ENCODE measurements at places on chromosomes 2 and 18.

DNA sequence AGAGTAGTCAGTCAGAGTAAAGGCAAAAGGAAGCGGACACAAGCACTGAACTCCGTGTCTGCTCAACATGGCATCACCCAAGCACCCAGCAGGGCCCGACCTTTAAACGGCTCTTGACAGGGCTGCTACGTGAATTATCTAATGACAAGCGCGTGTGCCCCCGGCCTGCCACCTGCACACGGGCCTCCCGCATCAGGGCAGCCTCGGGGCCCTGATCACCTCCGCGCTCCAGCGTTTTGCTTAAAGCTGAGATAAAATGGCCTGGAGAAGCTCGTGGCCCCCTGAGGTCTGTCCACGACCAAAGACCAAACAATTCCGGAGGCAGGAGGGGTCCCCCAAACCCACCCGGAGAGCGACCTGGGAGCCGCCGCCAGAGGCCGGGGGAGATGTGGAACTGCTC is 376 bp downstream of the NDUFA10 start:
- DNase-seq = no peak

- DNase-seq = no peak
These were observed 381.3 kb upstream of the SPRED2 start for GRCh38 chr2:65813631-65814173.

- DNase-seq = no peak
These were observed 62.9 kb downstream of the FHOD3 start for GRCh38 chr18:36360256-36360909.

DNA sequence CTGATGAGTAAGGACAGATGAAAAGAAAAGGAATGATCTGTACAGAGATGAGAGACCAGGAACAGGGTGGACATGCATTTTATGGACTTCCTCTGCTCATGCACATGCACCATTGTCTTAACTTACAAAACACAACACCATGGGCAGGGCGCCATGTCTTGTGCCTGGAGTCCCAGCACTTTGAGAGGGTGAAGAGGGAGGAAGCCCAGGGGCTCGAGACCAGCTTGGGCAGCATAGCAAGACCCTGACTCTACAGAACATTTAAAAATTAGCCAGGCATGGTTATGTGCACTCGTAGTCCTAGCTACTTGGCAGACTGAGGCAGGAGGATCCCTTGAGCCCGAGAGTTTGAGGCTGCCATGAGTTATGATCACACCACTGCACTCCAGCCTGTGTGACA is 86.9 kb downstream of the ZFP36L2 start:
- no peak for DNase-seq

GRCh38 chr2:235105821-235106359 is 154.1 kb downstream of the SH3BP4 start:
- DNase-seq = no peak

- no peak for DNase-seq
These were observed 60.8 kb downstream of the LIMS1 start for GRCh38 chr2:108594982-108595464.

GRCh38 chr18:48640566-48641270 is 101.9 kb downstream of the CTIF start:
- DNase-seq = no peak

DNA sequence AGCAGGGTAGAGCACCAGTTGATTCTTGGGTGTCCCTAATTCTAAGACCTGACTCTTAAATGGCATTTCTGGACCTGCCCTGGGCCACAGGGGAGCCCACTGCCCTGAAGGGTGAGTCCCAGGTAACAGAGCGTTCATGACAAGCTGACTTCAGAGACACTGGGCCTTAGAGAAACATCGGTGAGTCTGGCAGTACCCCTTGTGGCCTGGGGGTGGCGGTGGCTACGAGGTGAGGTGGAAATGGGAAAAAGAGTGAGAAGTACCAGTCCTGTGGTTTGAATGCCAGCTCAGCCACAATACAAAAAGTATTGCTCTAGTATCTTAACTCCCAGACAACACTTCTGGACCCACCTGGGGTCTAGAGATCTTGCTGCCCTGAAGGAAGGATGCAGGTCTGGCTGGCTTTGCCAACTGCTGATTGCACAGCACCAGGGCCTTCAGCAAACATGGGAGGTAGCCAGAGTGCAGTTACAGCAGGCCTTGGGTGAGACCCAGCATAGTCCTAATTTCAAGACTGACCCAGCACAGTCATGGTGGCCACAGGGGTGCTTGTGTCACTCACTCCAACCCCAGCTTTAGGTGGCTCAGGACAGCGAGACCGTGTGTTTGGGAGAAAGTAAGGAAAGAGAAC is 44.5 kb downstream of the USP34 start:
- DNase-seq = no peak

DNA sequence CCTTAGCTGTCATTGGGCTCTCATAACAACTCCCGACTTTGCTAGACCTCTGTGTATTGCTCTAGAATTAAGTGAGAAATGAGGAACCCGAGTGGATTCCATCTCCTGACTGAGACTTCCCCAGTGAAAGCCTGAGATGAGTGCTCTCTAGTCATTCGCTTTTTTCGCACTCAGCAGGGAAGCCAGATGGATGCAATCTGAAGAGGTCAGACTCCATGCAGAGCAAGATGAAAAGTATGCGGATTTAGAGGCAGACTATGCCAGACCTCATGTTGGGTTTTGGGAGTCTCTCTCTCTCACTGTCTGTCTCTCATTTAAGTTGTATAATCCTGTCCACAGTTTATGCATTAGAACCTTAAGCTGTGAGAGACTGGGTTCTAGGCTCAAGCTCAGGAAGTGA is 88.6 kb downstream of the SLC5A7 start:
- DNase-seq = no peak

DNA sequence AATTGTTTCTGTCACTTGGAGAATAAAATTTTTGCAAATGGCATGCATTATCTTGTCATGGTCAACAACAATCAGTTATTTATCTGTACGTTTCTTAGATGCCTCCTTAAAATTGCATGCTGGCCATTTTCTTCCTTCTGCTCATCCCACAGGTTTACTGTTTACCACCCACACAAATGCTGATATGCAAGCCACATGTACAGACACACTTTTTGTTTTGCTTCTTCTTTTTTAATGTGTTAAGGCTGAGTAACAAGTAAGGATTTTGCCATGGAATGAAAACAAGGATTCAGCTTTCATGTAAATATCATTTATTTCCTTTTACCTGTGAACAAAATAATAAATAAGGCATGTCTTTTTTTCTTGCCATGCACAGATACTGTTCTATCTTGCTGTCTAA is 1077.1 kb upstream of the ZEB2 start:
- no peak for DNase-seq

DNA sequence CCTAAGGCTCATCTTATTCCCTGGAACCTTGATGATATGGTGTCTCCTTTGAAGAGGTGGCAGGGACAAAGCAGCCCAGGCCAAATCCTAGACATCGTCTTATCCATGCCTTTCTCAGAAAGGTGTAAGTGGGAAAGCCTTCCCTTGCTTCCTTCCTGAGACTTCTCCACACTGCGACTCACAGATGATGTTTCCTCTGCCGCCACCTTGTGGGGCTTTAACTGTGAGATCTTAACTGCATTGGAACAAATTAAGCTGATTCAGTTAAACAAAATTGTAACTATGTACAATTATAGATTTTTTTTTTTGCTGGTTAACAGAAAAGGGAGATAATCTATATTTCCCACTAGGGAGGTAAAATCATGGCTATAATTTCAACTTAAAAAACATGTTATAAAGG is 10.0 kb upstream of the GCA start:
- DNase-seq = peak; percentile 8

GRCh38 chr2:156352911-156353310 is 20.4 kb upstream of the NR4A2 start:
- no peak for DNase-seq

- no peak for DNase-seq
These were observed 424.6 kb upstream of the VRK2 start for GRCh38 chr2:57622009-57622408.

DNA sequence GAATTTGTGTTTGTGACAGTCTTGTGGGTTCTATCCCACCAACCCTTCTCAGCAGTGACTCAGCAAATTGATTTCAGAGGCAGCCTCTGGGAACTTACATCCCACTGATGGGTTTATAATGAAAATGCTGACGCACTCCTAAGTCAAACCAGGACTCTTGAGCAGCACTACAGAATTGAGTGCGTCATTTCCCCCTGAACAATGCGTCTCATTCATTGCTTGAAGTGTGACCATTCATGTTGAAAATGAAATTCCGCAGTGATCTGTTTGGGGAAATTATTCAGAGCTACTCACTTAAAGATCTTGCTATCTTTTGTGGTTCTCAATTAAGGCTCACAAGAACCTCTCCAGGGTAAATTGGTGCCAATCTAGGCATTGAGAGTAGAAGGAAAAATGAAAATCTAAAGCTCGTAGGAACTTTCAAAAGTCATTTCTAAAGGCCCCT is 417.7 kb upstream of the SLC14A2 start:
- no peak for DNase-seq

DNA sequence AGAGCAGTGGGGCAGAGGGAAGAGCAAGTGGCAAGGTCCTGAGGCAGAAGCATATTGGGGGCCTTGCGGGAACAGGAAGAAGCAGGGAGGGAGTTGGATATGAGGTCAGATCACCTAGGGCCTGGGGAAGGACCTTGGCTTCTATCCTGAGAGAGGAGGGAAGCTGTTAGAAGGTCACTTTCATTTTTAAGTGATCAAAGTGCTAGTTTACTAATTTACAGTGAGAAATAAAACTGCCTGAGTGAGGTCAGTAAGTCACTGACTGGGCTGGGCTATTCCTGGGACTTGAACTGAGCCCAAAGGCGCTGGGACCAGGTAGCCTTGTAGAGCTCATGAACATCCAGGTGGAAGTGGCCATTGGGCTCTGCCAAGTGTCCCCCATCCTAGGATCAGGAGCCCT is 76.6 kb upstream of the B3GNT7 start:
- no peak for DNase-seq

DNA sequence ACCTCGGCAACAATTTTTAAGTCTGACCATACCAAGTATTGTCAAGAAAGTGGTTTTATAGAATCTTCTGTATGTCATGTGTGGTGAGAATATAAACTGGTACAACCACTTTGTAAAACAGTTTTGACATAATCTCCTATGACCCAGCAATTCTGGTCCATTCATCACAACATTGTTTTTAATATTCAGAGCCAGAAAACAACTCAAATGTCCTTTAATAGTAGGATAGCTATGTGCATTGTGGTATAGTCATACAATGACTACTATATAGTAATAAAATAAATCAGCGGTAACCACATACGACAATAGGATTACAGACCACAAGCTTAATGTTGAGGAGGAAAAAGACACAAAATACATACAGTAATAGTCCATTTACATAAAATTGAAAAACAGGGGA is 175.2 kb upstream of the SPATS2L start:
- no peak for DNase-seq

GRCh38 chr18:47247036-47247415 is 4.4 kb downstream of the SKOR2 start:
- DNase-seq = no peak

Measured in NCI-H1694 (cell line).